CD4-positive, alpha-beta memory T cell (primary cell): ENCODE measurements at places on chromosomes 12 and 14. TPM values are rescaled to one million over a fixed set of nuclear protein-coding genes. Genes with fewer than 3 reads are reported as not detected.

The PARPBP gene
- total RNA-seq = 2.3 TPM

GRCh38 chr12:130280742-130281141 is 56.9 kb upstream of the PIWIL1 start:
- no peaks in the 10 kb centered on the region for H3K4me1 ChIP-seq
- no peak for DNase-seq
- H3K27me3 ChIP-seq = no peaks in the 10 kb centered on the region
- H3K36me3 ChIP-seq = no peaks in the 10 kb centered on the region
- H3K4me3 ChIP-seq = no peak overlapping the region
- no peak overlapping the region for H3K27ac ChIP-seq

The CLEC4C gene
- not detected for total RNA-seq

The OGFOD2 gene
- total RNA-seq = 46.6 TPM

The RNF212B gene
- total RNA-seq = not detected

The FAM222A gene
- total RNA-seq = 0.69 TPM

DNA sequence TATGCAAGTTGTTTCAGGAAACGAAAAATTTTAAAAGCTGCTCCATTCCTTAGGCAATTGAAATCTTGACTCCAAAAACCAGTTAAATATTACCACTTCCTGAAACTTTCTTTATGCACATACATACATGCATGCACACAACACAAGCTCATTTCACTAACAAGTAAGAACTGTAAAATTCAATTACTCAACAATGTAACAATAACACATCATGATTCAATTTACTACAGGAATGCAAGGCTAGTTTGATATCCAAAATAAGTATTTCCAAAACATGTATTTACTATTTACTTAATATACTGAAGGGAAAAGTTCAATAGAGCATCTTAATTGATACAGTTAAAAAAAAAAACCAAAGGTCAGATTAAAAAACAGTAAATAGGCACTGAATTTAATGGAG is 19.6 kb downstream of the NAP1L1 start:
- H3K27me3 ChIP-seq = no peaks in the 10 kb centered on the region
- no peak for DNase-seq

The NRXN3 gene
- not detected for total RNA-seq

The KRT75 gene
- not detected for total RNA-seq

The CAPZA3 gene
- not detected for total RNA-seq

The KRT83 gene
- not detected for total RNA-seq

GRCh38 chr14:48723841-48724495 is 862.2 kb downstream of the RPS29 start:
- H3K27ac ChIP-seq = no peak overlapping the region
- no peaks in the 10 kb centered on the region for H3K4me1 ChIP-seq
- no peak overlapping the region for H3K4me3 ChIP-seq
- no peak for DNase-seq

- no peak overlapping the region for H3K4me3 ChIP-seq
- H3K27ac ChIP-seq = no peak overlapping the region
These were observed 109.8 kb upstream of the DNM1L start for GRCh38 chr12:32569259-32569658.

DNA sequence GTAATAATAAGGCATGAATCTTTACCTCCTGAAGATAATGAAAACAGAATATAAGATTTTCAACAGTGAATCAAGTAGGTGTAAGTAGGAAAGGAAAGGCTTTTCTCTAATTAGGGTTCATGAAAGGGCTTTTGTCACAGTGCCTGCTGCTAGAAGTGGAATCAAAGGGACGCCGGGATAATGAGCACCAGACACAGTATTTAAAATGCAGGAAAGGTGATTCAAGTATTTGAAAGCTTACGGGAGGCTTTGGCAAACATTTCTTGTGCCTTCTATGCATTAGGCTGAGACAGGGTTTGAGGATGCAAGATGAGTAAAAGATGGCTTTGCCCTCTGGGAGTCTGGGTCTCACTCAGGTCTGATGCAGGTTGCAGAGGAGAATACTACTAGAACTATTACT is 70.5 kb upstream of the ANO4 start:
- H3K36me3 ChIP-seq = no peaks in the 10 kb centered on the region
- no peaks in the 10 kb centered on the region for H3K27me3 ChIP-seq
- no peaks in the 10 kb centered on the region for H3K4me1 ChIP-seq
- no peak overlapping the region for H3K27ac ChIP-seq
- no peak overlapping the region for H3K4me3 ChIP-seq

DNA sequence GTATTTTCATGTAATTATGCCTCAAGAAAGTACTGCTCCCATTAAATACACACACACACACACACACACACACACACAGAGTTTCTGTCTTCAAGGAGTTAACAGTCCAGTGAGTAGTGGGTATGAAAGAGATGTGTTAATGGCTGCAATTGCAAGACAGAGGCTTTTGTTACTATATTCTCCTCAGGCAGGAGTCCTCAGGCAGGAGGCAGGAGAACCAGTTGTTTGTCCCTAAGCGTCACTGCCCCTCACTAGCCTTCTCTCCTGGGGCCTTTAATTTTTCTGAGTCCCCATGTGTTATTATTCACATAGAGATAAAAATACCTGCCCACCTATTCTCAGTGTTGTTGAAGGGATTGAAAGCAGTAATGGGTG is 31.2 kb downstream of the DAD1 start:
- peak overlapping the region; percentile 30 for H3K4me3 ChIP-seq
- H3K27ac ChIP-seq = peak overlapping the region; percentile 97
- DNase-seq = no peak
- H3K4me1 ChIP-seq = peaks cover 97% of the 10 kb centered on the region

- H3K27me3 ChIP-seq = no peaks in the 10 kb centered on the region
- no peak overlapping the region for H3K27ac ChIP-seq
- no peaks in the 10 kb centered on the region for H3K4me1 ChIP-seq
- no peak for DNase-seq
- H3K36me3 ChIP-seq = no peaks in the 10 kb centered on the region
These were observed 781 bp downstream of the ADGRD1 start for GRCh38 chr12:130954544-130954831.

The MYO1H gene
- total RNA-seq = not detected
